ENCODE measurements at places on chromosomes 5 and 9.

DNA sequence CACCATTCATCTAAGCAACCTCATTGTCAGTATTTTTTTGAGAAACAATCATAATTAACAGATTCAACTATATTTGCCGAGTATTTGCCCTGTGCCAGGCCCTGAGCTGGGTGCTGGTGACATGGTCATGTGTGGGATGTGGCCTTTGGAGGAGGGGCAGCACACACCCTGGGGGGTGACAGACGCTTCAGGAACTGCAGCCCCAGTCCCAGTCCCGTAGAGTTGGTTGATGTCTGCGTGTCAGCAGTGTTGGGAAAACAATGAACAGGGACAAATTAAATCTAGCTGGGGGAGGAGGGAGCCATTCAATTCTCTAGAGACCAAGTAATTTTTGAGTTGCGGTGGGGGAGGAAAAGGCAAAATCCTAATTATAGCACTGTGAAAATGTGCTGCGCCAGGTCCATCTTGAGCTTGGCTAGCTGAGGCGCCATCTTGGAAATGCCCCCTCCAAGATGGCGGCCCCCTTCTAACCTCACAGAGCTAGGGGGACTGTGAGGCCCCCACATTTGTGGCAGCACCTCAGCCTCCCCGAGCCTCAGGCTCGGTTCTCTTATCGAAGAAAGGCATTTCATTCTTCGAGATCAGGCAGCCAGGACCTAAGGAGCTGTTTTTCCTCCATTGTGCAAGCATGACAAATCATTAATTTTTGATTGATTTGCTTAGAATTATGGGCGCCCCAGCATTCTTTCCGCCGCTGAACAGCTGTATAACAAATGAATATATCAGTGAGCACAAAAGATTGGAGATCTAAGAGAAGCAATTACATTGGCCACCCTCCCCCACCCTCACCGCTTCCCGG is 87.8 kb downstream of the ZNF618 start:
- peak; percentile 10 for DNase-seq

- DNase-seq: peak; percentile 56
Observed at GRCh38 chr5:55601204-55601618, 66.4 kb upstream of the PLPP1 start.

DNA sequence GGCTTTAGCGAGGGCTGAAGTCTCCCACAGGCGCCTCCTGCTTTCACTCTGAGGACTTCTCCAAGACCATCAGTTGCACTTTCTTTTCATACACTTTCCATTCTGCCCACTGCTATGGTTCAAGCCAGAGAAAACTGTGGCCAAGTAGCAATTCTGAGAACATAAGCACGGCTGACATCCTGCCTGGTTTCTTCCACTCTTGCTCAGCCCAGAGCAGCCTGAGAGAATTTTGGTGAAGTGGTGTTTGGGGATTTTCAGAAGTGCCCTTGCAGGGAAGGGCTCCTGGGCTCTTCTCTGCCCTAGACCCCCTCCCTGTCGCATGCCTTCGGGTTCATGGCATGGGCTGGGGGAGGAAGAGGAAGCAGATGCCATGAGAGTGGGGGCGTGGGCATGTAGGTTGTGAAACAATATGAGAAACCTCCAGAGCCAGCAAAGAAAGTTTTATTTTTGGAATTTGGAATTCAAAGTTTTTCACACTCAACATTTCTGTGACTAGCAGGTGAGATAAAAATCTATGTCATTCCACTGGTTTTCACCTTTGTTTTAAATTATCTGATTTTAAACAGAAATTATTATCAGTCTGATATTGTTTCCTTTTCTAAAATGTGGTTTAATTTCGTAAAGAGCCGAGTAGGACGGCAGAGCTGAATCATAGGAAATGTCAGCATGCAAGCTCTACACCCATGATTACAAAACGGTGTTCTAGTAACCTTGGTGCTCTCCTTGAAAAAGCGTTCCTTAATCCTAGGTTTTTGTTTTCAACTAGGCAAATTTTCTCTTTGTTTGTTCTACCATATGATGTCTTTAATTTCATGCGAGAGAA is 27.8 kb upstream of the TNFSF8 start:
- no peak for DNase-seq

DNA sequence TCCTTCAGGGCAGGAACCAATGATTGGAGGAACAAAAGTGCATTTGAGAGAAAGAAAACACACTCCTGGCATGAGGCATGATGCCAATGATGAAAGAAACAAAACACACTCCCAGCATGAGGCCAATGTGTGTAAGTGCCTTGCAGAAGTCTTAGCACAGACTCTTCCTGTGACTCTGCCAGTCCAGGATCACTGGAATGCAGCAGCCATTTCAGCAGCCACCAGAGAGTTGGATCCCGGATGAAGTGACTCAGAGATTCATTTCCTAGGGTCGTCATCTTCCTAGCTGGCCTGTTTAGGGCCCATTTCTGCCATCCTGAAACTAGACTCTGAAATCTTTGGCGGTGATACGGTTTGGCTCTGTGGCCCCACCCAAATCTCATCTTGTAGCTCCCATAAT is 212.5 kb downstream of the CFAP90 start:
- DNase-seq: no peak

DNA sequence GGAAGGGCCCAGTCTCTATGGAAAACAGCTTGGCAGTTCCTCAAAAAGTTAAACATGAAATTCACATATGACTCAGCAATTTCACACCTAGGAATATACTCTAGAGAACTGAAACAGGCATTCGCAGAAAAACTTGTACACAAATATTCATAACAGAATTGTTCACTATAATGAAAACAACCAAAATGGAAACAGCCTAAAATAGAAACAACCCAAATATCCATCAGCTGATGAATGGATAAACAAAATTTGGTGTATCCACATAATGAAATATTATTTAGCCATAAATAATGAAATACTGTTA is 4.8 kb upstream of the GPR150 start:
- no peak for DNase-seq

GRCh38 chr9:114387680-114388356 is at the start of gene AKNA:
AKNA (minus strand) TSS chr9:114387982; CDS start chr9:114381333, 6,649 bp downstream.
- peak; percentile 35 for DNase-seq

GRCh38 chr5:173742432-173742816 is 126.0 kb upstream of the BOD1 start:
- DNase-seq: no peak

- no peak for DNase-seq
Observed at GRCh38 chr5:10653043-10653442, 89.2 kb downstream of the ANKRD33B start.

GRCh38 chr9:129400971-129401622 is 219.8 kb downstream of the C9orf50 start:
- no peak for DNase-seq

- no peak for DNase-seq
Observed at GRCh38 chr9:73167614-73168013, 15.9 kb downstream of the ANXA1 start.

- DNase-seq: no peak
Observed at GRCh38 chr9:124101215-124101968, 89.8 kb downstream of the LHX2 start.

DNA sequence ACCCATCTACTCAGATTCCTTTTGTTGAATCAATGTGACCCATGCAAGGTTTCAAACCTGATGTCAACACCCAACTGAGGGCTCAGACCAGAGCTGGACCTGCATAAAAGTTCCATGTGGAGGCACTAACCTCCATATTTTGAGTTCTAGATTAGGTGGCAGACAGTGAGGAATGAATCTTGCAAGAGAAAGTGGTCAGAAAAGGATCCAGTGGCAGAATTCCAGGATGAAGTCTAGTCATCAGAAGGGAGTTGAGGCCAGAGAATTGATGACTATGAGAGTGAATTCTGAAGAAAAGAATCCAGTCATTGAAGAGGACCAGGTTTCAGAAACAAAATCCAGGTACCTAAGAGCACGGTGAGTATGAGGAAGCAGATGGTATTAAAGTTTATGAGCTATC is 205.1 kb upstream of the RGMB start:
- no peak for DNase-seq

DNA sequence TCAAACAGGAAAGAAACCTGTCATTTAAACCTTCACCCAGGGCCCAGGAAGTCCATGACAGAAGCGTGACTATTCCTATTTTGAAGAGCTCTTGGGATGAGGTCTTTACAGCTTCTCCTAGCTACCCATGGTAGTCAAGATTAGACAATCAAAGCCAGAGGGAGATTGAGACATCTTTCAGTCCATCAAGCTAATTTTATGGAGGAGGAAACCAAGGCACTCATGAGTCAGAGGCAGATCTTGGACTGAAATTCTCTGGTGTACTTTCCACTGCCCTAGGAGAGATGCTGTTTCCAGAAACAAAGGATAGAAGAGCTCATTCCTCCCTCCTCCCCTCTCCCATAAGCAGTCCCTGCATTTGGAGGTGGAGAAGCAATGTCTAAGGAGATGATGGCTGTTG is 9.2 kb downstream of the TNFSF8 start:
- DNase-seq: no peak

DNA sequence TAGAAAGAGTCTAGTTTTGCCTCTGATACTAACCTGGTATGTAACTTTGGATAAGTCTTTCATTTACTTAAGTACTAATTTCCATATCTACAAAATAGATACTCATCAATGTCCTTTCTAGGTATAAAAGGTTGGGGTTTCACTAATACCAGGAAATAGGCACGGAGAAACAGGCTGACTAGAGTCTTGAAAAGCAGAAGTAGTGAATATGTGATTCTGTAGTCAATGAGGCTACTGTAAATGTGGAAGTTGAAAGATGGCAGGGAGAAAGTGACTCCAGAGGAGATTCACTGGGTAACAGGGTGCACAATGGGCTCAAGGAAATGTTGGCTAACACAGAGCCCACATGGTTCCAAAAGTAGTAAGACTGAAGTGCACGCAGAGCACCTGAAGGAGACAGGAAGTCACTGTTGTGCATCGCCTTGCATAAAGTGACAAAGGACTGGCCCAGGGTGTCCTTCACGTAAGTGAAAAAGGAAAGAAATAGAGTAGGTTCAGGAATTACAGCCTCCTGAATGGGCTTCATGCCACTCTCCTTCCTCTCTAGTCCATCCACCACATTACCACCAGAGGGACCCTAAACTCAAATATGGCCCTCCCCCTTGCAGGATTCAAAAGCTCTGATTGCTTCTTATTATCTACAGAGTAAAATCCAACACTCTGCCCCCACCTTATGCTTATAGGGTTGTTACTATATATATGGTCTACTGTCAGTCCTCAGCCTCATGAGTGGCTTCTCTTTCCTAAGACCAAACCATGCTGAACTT is 288.0 kb upstream of the SMARCA2 start:
- DNase-seq: no peak

DNA sequence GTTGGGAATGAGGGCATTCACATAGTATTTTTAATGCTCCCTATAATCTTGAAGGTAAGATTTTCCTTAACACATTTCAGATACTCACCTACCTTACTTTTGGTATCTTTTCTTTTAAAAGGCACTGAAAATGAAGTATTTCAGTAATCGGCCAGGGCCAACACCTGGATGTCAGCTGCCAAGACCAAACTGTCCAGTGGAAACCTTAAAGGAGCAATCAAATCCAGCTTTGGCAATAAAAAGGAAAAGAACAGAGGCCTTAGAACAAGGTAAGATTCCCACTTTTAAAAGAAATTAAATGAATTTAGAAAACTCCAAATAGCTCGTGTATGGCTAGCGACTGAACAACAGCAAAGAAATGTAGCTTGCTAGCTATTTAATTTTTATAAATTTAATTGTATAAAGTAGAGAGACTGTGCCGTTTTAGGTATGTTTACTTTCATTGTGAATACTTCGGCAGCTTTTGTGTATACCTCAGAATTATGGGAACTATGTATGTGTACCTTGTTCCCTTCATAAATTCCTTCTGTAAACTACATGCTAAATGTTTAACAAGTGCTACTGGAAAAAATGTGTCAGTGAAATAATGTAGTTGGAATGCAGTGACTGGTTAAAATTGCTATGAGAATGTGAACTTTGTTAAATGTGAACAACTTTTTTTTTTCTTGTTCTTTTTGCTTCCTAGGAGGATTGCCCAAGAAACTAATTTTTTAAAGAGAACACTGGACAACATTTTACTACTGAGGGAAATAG is 41.9 kb downstream of the CDK7 start:
- no peak for DNase-seq

- DNase-seq: no peak
Observed at GRCh38 chr5:5588386-5588785, 165.9 kb downstream of the ICE1 start.

DNA sequence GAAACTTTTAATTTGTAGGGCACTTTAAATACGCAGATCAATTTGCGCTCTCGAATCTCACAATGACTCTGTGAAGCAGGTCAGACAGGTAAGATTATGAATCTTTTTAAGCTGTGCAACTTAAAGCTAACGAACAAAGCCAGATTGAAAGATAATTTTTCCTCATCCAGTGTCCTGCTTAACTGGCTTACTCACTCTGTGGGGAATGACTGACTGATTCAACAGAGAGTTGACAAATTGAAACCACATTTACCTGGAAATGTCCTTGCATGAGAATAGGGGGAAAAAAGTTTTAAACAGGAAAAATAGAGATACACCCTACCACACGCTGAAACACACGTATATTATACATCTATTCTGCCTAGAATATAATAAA is 187.9 kb downstream of the MAN2A1 start:
- DNase-seq: peak; percentile 3

DNA sequence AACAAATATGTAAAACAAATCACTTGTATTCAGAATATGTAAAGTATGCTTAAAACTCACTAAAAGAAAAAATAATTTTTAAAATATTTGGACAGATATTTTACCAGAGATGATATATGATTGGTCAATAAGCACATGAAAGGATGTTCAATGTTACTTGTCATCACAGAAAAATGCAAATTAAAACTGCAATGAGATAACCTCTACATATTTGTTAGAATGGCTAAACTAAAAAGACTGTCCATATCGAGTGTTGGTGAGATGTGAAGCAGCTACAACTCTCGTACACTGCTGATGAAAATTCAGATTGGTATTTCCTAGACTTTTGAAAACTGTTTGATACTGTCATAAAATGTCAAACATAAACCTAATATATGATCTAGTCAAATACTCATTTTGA is 685.1 kb downstream of the DTWD2 start:
- no peak for DNase-seq

DNA sequence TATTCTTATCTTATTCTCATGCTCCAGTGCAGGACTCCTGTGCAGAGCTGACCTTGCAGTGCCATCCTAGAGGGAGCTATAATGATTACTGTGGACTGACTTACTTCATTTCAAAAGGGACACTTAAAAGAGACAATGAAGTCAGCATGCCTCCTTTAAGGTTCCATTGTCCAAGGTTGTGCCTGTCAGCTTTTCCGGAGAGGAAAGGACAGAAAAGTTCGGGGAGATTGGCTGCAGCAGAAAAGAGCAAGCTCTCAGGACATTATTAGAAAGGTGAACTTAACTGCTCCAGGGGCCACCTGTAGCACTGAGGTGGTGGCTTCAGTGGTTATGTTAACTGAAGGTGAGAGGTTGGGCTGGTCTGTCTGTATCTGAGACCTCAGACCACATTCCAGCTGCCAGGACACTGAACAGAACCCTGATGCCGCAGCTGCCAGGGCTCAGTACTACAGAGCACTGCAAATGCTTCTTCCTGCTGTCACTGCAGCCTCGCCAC is 112.9 kb downstream of the ST8SIA4 start:
- no peak for DNase-seq

- no peak for DNase-seq
Observed at GRCh38 chr9:131411719-131412681, 18.1 kb downstream of the PRRC2B start.

All from HTR-8/SVneo (cell line).